Spleen (tissue), 13 donors: ENCODE measurements at places on chromosomes 6 and 20. TPM values are rescaled to one million over a fixed set of nuclear protein-coding genes. Genes with fewer than 3 reads are reported as not detected.

DNA sequence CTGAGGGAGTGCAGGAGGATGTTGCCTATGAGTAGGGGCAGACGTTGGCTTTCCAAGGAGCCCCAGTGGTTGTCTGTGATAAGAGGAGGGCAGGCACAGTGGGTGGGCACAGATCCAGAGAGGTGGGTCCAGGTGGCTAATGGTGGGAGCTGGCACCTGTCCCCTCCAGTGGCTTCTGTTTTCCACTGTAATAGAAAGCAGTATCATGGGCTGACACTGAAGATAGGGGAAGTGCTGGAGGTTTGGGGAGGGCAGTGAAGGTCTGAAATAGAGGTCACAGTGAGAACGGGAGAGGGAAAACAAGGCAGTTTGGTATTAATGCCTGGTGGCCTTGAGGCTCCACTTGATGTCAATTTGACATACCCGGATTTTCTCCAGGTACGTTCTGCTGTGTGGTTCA, 10.5 kb upstream of the TXNDC5 start:
- no peaks in the 10 kb centered on the region for H3K27me3 ChIP-seq
- H3K4me3 ChIP-seq, result no peak overlapping the region
- H3K4me1 ChIP-seq, result peaks cover 4% of the 10 kb centered on the region
- H3K27ac ChIP-seq, result no peak overlapping the region
- no peaks in the 10 kb centered on the region for H3K36me3 ChIP-seq

DNA sequence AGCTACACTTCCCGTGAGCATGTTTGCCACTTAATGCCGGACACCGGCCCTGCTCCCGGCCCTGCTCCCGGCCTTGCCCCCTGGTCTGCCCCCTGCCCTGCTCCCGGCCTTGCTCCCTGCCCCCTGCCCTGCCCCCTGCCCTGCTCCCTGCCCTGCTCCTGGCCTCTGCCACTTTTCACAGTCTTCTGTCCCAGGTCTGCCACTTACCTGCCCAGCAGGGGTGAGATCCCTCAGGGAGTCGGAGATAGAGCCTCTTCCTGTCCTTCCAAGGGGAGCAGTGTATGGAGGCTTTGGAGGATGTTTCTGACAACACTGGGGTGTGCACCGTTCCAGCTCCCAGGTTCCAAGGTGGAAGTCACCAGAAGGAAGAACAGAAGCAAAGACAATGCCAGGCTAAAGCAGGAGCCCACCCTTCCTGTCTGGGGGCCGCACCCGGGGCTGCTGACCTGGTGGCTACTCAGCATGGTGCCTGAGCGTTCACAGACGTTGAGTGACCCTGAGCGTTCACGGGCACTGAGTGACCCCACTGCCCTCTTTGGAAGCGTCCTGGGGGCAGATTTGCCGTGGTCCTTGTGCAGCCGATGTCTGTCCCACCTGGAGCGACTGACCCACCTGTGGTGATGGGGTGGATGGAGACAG, 199.8 kb downstream of the DLL1 start:
- H3K27ac ChIP-seq, result no peak overlapping the region
- H3K36me3 ChIP-seq, result no peaks in the 10 kb centered on the region
- peak; percentile 69 for DNase-seq
- H3K4me1 ChIP-seq, result peaks cover 30% of the 10 kb centered on the region
- H3K27me3 ChIP-seq, result no peaks in the 10 kb centered on the region

DNA sequence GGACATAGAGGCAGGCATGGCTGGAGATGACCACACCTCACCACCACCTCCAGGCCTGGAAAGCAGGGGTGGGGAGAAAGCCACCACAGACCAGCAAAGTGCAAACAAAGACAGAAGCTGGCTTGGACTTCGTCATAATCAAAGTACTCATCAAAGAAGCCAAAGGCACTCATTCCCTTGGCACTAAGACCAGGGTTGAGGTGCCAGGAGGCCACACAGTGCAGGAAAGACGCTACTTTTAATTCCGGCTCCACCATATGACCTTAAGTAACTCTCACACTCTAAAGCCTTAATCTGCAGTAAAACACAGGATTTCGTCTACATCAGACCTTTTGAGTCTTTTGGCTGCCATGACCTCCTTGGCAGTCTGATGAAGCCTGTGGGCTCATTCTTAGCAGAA, 123.1 kb downstream of the HIVEP2 start:
- H3K36me3 ChIP-seq, result no peaks in the 10 kb centered on the region
- peaks cover 59% of the 10 kb centered on the region for H3K4me1 ChIP-seq
- peak overlapping the region; percentile 87 for H3K27ac ChIP-seq
- no peaks in the 10 kb centered on the region for H3K27me3 ChIP-seq
- no peak for DNase-seq
- H3K4me3 ChIP-seq, result no peak overlapping the region

DNA sequence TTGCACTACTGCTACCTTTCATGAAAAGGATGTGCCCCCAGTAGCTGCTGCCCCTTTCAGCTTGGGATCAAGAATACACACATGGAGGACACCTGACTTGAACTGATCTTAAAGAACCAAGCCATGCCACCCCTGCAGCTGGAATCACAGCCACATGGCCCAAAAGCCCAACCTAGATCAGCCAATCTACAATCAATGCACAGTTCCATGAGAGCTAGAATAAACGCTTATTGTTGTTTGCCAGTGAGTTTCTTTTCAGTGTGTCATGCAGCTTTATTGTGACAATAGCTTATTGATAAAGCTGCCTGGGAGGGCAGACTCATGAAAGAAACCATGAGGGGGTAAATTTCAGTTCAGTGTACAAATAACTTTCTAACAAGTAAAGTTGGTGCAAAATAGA, 397.7 kb downstream of the PTPRT start:
- H3K27ac ChIP-seq, result no peak overlapping the region
- H3K4me3 ChIP-seq, result no peak overlapping the region
- no peaks in the 10 kb centered on the region for H3K27me3 ChIP-seq
- no peaks in the 10 kb centered on the region for H3K36me3 ChIP-seq
- H3K4me1 ChIP-seq, result no peaks in the 10 kb centered on the region
- DNase-seq, result no peak

DNA sequence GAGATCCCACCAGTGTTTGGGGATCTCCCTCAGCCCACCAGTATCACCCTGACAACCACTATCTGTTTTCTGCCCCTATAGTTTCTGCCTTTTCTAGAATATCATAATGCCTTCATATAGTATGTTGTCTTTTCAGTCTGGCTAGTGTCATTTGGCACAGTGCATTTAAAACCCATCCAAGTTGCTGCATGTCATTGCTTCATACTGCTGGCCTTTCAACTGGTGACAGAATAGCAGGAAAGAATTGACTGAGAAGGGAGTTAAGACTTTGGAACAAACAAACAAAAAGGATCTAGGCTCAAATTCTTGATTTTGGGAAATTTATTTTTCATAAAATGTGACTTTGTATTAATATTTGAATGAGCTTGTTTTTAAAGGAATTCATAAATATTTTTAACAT, 4.5 kb downstream of the LMBRD1 start:
- H3K4me3 ChIP-seq, result no peak overlapping the region
- H3K27ac ChIP-seq, result no peak overlapping the region
- peaks cover 66% of the 10 kb centered on the region for H3K4me1 ChIP-seq
- no peaks in the 10 kb centered on the region for H3K27me3 ChIP-seq

DNA sequence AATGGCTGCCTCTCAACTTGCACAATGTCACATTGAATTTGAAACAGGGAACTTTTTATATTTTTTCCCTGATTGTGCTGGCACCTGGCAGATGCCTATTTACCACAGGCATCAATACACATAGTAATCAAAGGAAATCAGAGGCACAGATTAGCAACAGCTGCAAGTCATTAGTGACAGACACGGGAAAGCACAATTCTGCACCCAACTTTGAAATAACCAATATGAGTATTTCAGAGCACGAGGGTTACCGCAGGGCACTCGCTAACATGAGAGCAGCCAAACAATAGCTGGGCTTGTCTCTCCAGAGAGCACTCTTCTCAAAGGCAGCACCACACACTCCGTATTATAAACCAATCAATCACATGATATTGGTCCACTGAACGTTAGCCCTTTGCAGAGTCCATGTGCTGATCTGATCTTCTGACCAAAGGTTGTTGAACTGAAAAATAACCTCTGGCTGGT, 149.5 kb downstream of the RNF144B start:
- no peaks in the 10 kb centered on the region for H3K4me1 ChIP-seq
- no peak overlapping the region for H3K27ac ChIP-seq
- peaks cover 13% of the 10 kb centered on the region for H3K27me3 ChIP-seq
- no peak for DNase-seq

GRCh38 chr6:162852840-162853577, 125.2 kb downstream of the PACRG start:
- H3K36me3 ChIP-seq, result no peaks in the 10 kb centered on the region
- H3K4me3 ChIP-seq, result no peak overlapping the region
- no peaks in the 10 kb centered on the region for H3K27me3 ChIP-seq
- no peak for DNase-seq

The GRM1 gene
- 0.09 TPM for total RNA-seq

The AKIRIN2 gene
- 106 TPM for total RNA-seq

The OARD1 gene
- total RNA-seq, result 31.1 TPM

The RAET1L gene
- not detected for total RNA-seq

The NANP gene
- 3.2 TPM for total RNA-seq

The RNGTT gene
- total RNA-seq, result 24.1 TPM
